ENCODE measurements at places on chromosomes 3 and 15.

GRCh38 chr3:48642605-48643004 lies 7.3 kb upstream of the SLC26A6 start:
- no peak for DNase-seq

DNA sequence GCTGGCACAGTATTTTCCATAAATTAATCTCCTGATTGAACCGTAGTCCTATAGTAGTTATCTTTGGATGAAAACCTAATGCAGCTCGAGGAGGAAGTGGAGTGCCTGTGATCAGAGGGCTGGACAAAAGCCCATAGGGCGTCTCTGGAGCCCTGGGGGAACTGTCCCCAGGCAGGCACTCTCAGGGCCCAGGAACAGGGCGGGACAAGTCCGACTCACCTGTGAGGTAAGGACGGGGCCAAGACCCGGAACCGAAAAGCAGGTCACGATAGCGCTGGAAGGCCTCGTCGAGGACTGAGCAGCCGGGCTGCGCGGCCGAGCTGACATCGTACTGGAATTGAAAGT lies 341 bp downstream of the HEXA start:
- DNase-seq = no peak

- no peak for DNase-seq
Measured at GRCh38 chr15:99409097-99409473, 156.7 kb upstream of the MEF2A start.

DNA sequence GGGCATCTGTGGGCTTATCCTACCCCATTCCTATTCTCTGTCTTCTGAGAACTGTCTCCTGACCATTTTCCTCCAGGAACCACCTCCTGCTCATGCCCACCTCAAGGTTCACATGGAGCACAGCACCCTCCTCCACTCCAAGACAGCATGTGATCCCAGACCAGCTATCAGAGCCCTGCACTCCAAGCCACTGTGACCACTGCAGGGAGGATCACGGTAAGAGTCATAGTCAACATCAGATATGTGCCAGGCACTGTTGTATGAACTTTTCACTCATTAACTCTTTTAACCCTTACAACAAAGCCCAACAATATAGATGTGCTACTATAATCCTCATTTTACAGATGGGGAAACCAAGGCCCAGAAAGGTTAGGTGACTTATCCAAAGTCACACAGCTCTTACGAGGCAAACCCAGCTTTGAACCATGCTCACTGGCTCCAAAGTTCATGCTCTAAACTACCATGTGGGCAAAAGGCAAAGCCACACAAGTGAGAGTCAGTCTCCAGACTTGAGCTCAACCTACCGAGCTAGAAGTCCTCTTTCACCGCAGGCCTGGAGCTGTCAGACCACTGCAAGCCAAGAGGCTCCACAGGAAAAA lies 115.1 kb upstream of the IQSEC1 start:
- no peak for DNase-seq

GRCh38 chr3:12138044-12138443 lies 20.7 kb downstream of the TIMP4 start:
- DNase-seq = no peak

DNA sequence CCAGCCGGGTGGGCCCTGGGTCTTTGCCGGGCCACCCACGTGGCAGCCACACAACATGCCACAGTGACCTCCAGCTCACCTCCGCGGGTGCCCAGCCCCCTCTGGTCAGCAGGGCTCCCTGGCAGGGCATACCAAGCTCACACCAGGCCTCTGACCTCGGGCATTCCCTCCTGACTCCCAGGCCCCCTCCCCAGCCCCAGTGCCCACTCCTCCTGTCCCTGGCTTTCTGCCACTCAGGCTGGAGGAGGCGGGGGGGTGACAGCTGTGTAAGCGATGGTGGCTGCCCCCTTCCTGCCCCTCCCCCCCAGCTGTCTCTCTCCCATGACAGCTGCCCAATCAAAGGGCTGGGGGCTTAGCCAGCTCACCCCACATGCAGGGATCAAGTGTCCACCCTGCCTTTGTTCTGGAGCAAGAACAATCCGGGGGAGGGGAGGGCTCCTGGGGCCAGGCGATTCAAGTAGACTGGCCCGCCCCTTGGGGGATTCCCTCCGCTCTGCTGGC lies 3.3 kb downstream of the PCBP4 start:
- no peak for DNase-seq

DNA sequence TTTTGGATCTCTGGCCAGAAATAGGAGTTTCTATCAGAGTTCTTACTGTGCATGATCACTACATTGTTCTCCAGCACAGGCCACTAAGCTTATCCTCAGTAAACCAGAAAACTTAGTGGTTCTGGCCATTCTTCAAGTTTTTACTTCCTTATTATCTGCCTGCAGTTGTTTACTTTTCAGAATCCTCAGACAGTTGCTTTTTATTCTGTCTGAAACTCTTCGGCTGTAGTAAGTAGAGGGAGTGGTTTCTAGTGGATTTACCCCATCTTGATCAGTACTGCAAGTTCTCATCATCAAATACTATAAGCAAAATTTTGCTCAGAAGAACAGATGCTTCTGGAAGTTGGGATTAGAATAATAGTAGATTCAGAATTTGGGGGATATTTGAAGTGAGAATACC lies 193.0 kb upstream of the RARB start:
- no peak for DNase-seq

DNA sequence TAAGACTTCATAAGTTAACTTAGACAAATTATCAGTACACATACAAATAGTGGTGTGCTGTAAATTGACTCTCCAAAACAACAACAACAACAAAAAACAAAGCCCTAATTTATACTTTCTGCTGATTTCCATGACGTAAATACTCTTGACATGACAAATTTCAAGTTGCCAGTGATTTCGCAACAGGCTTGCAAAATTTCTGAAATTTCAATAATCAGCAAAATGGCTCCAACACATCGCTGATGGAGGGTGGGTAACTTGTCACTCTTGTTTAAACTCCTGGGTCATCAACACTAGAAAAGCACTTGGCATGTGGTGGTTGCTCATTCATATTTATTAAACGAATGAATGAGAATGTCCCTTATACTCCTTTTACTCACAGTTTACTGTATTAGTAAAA lies 205.2 kb upstream of the SATB1 start:
- DNase-seq = no peak

- DNase-seq = no peak
Measured at GRCh38 chr3:191382661-191383060, 52.3 kb upstream of the UTS2B start.

All from CD8-positive, alpha-beta memory T cell (primary cell).